ENCODE measurements at places on chromosomes 11 and 22.

- DNase-seq = peak; percentile 42
Measured at GRCh38 chr11:75445315-75445953, 12.4 kb upstream of the KLHL35 start.

DNA sequence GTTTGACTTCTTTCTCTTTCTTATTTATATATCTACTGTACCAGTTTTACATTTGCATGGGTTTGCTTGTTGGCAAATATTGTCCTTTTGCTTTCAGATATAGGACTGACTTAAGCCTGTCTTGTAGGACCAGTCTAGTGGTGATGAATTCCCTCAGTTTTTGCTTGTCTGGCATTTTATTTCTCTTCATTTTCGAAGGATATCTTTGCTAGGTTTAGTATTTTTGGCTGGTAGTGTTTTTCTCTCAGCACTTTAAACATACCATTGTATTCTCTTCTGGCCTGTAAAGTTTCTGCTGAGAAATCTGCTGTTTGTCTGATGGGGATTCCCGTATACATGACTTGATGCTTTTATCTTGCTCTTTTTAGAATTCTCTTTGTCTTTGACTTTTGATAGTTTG, 14.2 kb upstream of the ZBED5 start:
- no peak for DNase-seq

- DNase-seq = no peak
Measured at GRCh38 chr11:48013269-48013901, 33.0 kb downstream of the PTPRJ start.

DNA sequence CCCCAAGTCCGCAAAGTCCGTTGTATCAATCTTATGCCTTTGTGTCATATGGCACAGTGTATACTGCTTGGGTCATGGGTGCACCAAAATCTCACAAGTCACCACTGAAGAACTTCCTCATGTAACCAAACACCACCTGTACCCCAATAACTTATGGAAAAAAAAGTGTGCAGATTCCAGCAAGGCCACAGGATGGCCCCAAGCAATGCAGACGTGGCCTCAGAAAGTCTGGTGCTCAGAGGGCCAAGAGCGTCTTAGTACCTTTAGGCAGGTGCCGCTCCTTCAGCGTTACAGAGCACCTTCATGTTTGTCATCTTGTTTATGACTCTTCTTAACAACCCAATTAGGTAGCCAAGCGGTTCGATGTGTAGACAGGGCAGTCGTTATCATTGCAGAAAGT, 65.3 kb downstream of the PRDM11 start:
- DNase-seq = no peak

DNA sequence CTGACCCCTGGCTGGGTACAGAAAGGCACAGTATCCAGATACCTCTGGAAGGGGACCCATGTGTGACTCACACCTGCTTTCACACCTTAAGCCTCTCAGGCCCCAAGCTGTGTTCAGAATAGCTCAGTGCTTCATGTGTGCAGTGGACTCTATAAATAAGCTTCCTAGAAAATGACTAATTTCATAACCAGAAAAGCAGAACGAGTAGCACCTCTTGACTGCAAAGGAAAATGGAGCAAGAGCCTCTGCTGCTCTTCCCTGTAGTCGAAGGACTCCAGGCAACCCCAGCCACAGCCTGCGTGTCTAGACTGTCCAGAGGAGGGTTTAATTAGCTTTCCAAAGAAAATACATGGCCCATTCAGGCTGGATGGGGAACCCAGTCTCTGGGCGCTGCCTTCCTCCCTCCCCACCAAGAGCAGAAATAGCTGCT, 23.1 kb downstream of the PTPN5 start:
- no peak for DNase-seq

GRCh38 chr11:33940538-33940815, 48.6 kb upstream of the LMO2 start:
- no peak for DNase-seq

DNA sequence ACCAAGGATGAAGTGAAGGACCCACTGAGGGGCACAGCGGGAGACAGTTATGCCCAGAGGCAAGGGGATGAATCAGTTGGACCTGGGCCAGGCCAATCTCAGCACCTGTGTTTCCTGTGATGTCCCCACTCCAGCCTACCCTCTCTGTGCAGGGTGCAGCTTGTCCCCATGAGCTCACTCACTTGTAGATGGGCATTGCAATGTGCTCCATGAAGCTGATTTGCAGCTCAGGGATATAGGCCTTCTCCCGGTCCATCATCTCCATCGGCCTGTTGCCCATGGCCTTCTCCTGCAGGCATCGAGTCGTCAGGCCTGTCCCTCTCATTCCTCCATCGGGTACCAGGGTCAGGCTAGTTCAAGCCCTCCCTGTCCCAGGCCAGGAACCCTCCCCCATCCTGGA, 96.2 kb downstream of the PDE2A start:
- DNase-seq = no peak

- DNase-seq = no peak
Measured at GRCh38 chr22:17783312-17783711, 9.0 kb upstream of the BID start.

DNA sequence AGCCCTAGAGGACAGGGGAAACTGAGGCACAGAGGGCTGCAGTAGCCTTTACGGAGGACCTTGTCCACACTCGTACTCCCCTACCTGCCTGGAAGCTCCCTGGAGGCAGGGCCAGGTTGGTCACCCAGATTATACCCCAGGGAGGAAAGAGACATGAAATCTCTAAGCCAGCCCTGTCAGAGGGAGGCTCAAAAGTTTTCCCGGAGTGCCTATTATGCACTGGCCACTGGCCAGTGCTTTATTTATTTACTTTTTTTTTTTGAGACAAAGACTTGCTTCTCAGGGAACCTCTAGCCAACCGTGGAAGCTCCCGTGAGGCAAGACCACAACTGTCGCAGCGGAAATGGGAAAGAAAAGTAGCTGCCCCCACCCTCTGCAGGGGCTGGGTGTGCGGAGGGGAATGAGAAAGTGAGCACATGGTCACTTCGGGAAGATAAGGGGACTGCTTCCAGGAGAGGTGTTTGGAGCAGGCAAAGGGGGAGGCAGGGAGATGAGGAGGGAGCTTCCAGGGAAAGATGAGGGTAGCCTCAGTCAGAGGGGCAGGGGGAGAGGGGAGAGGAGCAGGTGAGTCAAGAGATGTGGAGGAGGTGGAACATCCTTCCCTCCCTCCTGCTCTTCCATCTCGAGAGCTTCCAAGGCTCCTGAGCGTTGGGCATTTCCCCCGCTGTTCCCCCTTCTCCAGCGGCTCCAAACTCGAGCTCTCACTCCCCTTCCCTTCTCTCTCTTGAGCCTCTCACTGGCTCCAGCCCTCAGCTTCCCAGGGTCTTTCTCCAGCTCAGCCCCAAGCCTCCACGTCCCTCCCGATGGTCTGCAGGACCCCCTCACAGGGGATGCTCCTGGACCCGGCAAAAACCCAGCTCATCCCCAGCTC, 4.3 kb downstream of the IL2RB start:
- DNase-seq = no peak

DNA sequence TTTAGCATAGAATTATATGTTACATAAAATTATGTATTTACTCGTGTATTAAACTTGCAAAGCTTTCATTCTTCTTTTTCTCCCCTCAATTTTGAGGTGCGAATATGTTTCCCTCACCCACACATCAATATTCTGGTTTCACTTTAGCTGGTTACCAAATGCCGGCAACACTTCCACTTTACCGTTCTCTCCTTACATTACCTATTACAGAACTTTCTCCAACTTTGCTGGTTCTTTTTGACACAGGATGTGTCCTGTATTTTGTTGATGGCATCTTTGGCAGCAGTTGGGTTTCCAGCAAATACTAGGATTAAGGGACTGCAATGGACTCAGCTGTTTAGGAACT, 84.9 kb downstream of the PRR5L start:
- DNase-seq = no peak

- DNase-seq = peak; percentile 73
Measured at GRCh38 chr11:47766509-47767227, 473 bp downstream of the FNBP4 start.

- no peak for DNase-seq
Measured at GRCh38 chr22:31898926-31899325, 45.4 kb upstream of the YWHAH start.

DNA sequence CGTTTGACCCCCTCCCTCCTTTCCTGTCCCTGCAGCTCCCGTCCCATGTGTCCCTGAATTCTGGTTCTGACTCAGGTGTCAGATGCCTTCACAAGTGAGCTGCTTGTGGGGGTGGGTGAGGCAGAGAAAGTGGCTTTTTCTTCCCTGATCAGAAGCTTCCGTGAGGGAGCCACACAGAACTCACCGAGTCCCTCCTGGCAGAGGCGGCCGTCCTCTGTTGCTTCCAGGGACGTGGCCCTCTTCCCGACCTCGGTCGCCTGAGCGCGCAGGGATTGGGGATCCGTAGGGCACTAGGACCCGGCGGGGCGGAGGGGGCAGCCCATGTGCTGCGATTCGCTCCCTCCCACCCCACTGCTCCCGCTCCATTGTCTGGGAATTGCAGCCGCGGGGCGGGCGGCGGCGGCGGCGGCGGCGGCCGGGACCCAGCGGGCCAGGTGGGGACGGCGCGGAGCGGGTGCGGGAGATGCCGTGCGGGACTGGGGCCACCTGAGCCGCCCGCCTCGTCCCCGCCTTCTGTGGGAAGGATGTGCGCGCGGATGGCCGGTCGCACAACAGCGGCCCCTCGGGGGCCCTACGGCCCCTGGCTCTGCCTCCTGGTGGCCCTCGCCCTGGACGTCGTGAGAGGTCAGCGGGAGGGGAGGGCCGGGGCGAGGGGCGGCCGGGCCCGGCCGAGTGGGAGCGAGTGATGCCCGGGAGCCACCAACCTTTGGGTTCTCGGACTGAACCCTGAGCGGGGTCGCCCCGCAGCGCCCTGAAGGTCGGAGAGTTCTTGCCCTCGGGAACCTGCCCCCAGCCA, at the start of gene TMEM132A:
TMEM132A (plus strand) TSS at position 351 of the 796 bp plus-strand sequence; CDS start at position 525, 174 bp downstream.
- DNase-seq = peak; percentile 81

GRCh38 chr11:134517621-134518293, 105.7 kb upstream of the B3GAT1 start:
- DNase-seq = no peak

GRCh38 chr11:91608677-91609076, 615.9 kb upstream of the FAT3 start:
- DNase-seq = no peak

GRCh38 chr11:80441821-80442220, 1001.0 kb upstream of the TENM4 start:
- DNase-seq = no peak
